ENCODE measurements at places on chromosomes 7 and 10. TPM values are rescaled to one million over a fixed set of nuclear protein-coding genes. Genes with fewer than 3 reads are reported as not detected.
A peak's percentile ranks its signal among the peaks of the same experiment; 100 is the strongest.

CRPPA gene
- 6.6 TPM for total RNA-seq

TCF7L2 gene
- 14.9 TPM for total RNA-seq

DDC gene
- 0.09 TPM for total RNA-seq

CTAGE4 gene
- 0.09 TPM for total RNA-seq

PTPRE gene
- 5.5 TPM for total RNA-seq

AGAP6 gene
- 7.5 TPM for total RNA-seq

NAT16 gene
- total RNA-seq, result not detected

CCDC172 gene
- total RNA-seq, result not detected

DNA sequence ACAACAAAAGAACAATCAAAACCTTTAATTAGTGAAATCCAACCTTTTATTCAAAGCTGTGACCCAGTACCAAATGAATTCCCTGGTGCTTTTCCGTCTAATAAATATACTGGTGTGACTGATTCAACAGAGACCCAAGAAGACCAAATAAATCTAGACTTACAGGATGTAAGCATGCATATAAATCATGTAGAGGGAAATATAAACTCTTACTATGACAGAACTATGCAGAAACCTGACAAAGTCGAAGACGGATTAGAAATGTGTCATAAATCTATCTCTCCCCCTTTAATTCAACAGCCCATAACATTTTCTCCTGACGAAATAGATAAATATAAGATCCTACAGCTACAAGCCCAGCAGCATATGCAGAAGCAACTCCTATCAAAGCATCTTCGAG is 540.6 kb upstream of the TEX47 start:
- no peak for DNase-seq
- H3K4me1 ChIP-seq, result no peaks in the 10 kb centered on the region
- no peak overlapping the region for H3K4me3 ChIP-seq
- no peaks in the 10 kb centered on the region for H3K27me3 ChIP-seq
- no peaks in the 10 kb centered on the region for H3K36me3 ChIP-seq

GRCh38 chr10:110365356-110366143 is 60.8 kb upstream of the SMNDC1 start:
- peaks cover 5% of the 10 kb centered on the region for H3K27me3 ChIP-seq
- H3K4me1 ChIP-seq, result peaks cover 10% of the 10 kb centered on the region
- DNase-seq, result no peak
- no peaks in the 10 kb centered on the region for H3K36me3 ChIP-seq
- H3K4me3 ChIP-seq, result no peak overlapping the region

DNA sequence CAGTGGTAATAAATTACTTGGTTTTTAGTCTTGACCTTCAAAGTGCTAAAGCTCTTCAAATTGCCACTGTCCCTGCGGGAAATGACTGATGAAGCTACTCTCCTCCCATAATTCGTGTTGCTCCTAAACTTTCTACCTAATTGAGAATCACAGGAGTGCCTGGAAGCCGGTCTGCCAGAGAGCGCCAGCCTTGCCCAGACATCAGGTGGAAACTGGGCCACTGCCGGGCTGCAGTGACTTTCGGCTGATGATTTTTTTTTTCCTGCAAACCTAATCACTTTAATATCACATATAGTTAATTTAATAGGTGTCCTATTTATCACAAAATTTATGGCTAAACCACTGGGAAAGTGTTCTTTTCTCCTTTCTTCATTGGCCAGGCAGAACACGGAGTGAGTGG is 59.6 kb upstream of the UBE3C start:
- H3K27ac ChIP-seq, result no peak overlapping the region
- H3K27me3 ChIP-seq, result peaks cover 56% of the 10 kb centered on the region
- H3K4me1 ChIP-seq, result no peaks in the 10 kb centered on the region
- H3K36me3 ChIP-seq, result no peaks in the 10 kb centered on the region

DNA sequence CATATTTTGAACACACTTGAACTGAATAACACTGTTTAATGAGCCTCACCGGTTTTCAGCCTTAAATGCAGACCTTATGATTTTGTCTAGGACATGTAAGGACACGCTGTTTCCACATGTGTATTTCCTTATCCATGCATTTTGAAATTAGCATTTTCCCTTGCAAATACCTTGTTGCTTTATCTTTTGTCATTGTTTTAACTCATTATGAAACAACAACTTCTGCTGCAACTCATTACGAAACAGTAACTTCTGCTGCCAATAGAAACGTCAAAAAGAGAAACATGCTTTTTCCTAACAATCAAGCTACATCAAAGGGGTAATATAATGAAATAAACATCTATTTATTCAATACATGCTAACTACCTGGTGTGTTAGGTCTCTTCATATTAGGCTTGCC is 322.0 kb downstream of the AGMO start:
- no peak for DNase-seq
- no peaks in the 10 kb centered on the region for H3K36me3 ChIP-seq
- no peak overlapping the region for H3K27ac ChIP-seq

DNA sequence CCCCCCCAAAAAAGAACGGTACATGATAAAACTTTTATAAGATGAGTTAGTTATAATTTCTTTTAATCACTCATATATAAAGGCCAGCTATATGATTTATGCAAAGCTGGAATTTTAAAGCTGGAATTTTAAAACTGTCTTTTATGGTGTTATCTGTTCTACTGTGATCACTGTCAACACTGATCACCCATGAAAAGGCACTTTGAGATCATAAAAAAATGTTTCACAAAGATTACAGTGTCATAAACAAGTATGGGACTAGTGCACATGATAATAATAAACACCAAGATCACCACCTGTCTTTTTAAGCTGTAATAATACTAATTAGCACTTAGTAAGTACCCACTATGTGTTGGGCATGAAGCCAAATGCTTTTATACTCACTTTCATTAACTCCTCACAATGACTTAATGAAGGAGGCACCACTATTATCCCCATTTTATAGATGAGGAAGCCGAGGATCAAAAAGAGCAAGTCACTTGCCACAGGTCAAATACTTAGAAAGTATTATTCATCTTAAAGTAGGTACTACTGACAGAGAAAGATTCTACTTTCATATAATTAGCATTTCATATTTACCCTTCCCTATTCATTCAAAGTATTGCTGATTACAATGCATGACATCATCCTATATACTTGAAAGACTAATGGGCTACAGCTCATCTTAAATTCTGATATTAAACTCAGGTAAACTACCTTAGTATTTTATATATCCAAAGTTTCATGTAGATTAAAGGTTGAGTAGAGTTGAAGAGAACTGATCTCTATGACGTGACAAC is 8.3 kb upstream of the RHOBTB1 start:
- no peak overlapping the region for H3K4me3 ChIP-seq
- H3K36me3 ChIP-seq, result no peaks in the 10 kb centered on the region
- no peak overlapping the region for H3K27ac ChIP-seq
- no peaks in the 10 kb centered on the region for H3K4me1 ChIP-seq
- DNase-seq, result no peak

DNA sequence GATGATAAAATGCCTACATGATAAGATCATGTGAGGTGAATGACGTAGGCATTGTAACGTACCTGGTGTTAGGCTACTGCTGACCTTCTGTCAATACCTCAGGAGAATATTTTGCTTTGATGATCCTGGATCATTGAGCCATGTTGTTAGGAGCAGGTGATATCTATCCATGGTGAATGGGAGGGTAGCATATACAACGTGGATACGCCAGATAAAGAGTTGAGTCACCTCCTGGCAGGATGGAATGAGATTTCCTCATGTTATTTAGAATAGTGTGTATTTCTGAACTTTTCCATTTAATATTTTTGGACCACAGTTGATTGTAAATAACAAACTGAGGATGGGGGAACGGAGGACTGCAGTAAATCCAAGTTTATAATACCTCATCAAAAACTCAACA is 11.8 kb upstream of the CLDN12 start:
- H3K4me3 ChIP-seq, result no peak overlapping the region
- no peaks in the 10 kb centered on the region for H3K36me3 ChIP-seq
- H3K27ac ChIP-seq, result no peak overlapping the region

DNA sequence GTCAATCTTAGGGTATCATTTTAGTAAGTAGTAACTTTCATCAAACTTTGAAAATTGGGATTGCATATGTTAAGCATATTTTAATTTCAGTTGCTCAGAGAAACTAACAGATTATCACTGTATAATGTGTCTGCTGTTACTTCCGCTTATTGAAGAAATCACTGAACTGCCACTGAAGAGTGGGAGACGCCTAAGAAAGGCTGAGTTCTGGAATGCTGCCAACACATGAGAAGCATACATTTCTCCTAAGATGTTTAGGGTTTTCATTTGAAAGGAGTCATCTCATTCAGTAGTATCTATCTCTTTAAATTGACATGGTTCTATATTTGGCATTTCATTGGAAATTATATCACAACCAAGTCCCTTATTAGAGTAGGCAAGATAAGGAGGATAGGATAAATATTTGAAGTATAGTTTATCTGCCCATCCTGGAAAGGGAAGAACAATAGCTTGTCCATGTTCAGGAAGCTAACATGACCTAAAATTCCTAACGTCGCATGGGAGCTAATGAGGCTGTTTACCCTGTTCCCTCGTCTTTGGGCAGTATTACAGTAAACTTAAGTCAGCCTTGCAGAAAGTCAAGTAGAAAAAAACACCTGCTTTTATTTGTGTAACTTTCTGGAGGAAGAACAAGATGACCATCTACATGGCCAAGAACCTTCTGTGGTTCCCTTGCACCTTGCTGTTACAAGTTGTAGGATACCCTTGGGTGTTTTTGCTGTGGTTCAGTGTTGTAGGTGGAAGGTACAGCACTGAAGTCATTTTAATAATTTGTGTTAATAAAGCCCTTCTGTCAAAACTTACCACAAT is 67.3 kb downstream of the NHLRC2 start:
- no peak overlapping the region for H3K4me3 ChIP-seq
- no peak overlapping the region for H3K27ac ChIP-seq
- no peaks in the 10 kb centered on the region for H3K36me3 ChIP-seq

GRCh38 chr10:110360857-110361474 is 56.2 kb upstream of the SMNDC1 start:
- no peak overlapping the region for H3K27ac ChIP-seq
- peaks cover 11% of the 10 kb centered on the region for H3K27me3 ChIP-seq
- no peaks in the 10 kb centered on the region for H3K36me3 ChIP-seq
- DNase-seq, result no peak
- H3K4me3 ChIP-seq, result no peak overlapping the region

DNA sequence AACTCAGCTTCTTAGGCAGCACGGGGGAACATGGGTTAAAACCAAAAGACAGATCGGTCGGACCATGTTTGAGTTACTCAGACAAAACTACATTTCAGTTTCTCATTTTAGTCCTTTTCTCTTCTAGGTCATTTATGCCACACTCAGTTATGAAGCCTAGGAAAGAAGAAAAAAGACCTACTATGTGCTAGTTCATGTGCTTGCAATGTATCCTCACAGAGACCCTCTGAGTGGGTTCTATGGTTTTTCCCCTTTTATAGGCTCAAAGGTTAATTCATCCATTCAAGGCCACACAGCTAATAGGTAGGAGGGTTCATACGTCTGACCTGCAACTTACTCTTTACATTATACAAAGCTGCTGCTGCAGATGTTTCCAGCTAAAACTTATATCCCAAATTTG is 104.7 kb upstream of the ZNF438 start:
- H3K36me3 ChIP-seq, result no peaks in the 10 kb centered on the region
- no peak overlapping the region for H3K4me3 ChIP-seq
- no peak for DNase-seq

GRCh38 chr7:113199136-113199535 is 80.8 kb upstream of the SMIM30 start:
- H3K27me3 ChIP-seq, result no peaks in the 10 kb centered on the region
- DNase-seq, result peak; percentile 81
- H3K36me3 ChIP-seq, result no peaks in the 10 kb centered on the region
- no peak overlapping the region for H3K27ac ChIP-seq
- no peak overlapping the region for H3K4me3 ChIP-seq

GRCh38 chr7:149787428-149788299 is 14.3 kb upstream of the ZNF467 start:
- H3K36me3 ChIP-seq, result no peaks in the 10 kb centered on the region
- H3K4me1 ChIP-seq, result peaks cover 14% of the 10 kb centered on the region
- H3K27ac ChIP-seq, result no peak overlapping the region
- H3K4me3 ChIP-seq, result no peak overlapping the region
- peaks cover 57% of the 10 kb centered on the region for H3K27me3 ChIP-seq
- no peak for DNase-seq

- H3K36me3 ChIP-seq, result no peaks in the 10 kb centered on the region
- no peaks in the 10 kb centered on the region for H3K27me3 ChIP-seq
- no peaks in the 10 kb centered on the region for H3K4me1 ChIP-seq
- H3K27ac ChIP-seq, result no peak overlapping the region
- no peak for DNase-seq
These were observed 449.0 kb downstream of the ETV1 start for GRCh38 chr7:13540429-13540828.

DNA sequence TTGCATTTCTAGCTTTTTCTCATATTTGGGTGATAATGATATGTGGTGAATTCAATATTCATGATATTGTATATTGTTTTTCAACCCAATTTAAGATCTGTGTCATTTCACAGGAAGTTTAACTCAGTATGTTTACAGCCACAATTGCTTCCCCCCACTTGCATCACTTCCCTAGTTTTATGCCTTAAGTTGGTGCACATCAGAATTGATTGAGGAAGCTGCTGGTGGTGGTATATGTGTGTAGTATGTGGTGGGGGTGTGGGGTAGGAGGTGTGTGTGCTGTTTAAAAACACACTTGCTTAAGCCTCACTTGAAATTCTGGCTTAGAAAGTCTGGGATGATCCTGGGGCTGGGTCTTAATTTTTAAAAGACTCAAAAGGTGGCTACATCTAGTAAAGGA is 245.1 kb upstream of the AOAH start:
- no peaks in the 10 kb centered on the region for H3K4me1 ChIP-seq
- no peaks in the 10 kb centered on the region for H3K27me3 ChIP-seq
- peak; percentile 61 for DNase-seq
- H3K27ac ChIP-seq, result no peak overlapping the region

- no peaks in the 10 kb centered on the region for H3K36me3 ChIP-seq
- no peaks in the 10 kb centered on the region for H3K4me1 ChIP-seq
- H3K27ac ChIP-seq, result no peak overlapping the region
- DNase-seq, result no peak
- H3K4me3 ChIP-seq, result no peak overlapping the region
These were observed 423.9 kb downstream of the CALN1 start for GRCh38 chr7:71988201-71988600.

- no peak overlapping the region for H3K27ac ChIP-seq
- peaks cover 42% of the 10 kb centered on the region for H3K36me3 ChIP-seq
- no peaks in the 10 kb centered on the region for H3K27me3 ChIP-seq
- no peaks in the 10 kb centered on the region for H3K4me1 ChIP-seq
- no peak overlapping the region for H3K4me3 ChIP-seq
- DNase-seq, result no peak
These were observed 58.9 kb downstream of the COL17A1 start for GRCh38 chr10:104026762-104027161.

Data from muscle of leg (tissue), 16 donors.